ENCODE measurements at places on chromosomes 1 and 21. TPM values are rescaled to one million over a fixed set of nuclear protein-coding genes. Genes with fewer than 3 reads are reported as not detected.

The RIPPLY3 gene
- 0.17 TPM for total RNA-seq

GRCh38 chr21:28332796-28333195 is 659.9 kb downstream of the LTN1 start:
- no peak for ATAC-seq
- H3K4me3 ChIP-seq = no peak overlapping the region
- H3K27me3 ChIP-seq = no peaks in the 10 kb centered on the region
- H3K4me1 ChIP-seq = no peaks in the 10 kb centered on the region
- no peak overlapping the region for H3K27ac ChIP-seq
- no peaks in the 10 kb centered on the region for H3K36me3 ChIP-seq

The SPRR2E gene
- total RNA-seq = not detected

DNA sequence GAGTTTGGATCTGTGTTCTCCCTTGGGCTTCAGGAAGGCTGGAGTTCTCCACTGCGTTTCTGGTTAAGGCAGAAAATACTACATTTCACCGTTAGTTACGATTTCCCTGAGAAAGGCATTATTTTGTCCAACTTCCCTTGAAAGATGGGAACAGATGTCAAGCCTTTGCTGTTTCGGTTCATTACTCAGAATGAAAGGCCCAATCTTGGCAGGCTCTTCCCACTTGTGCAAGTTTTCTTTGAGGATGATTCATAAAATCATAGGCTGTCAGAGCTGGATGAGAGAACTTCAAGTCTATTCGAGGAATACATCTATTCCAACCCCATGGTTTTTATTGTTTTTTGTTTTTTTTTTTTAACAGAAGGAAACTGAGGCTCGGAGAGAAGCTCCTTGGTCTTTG is 205.2 kb downstream of the GRIK3 start:
- H3K4me3 ChIP-seq = no peak overlapping the region
- H3K27me3 ChIP-seq = peaks cover 18% of the 10 kb centered on the region
- H3K27ac ChIP-seq = no peak overlapping the region

GRCh38 chr21:46041183-46041582 is 56.7 kb upstream of the COL6A2 start:
- H3K27me3 ChIP-seq = peaks cover 4% of the 10 kb centered on the region
- no peak overlapping the region for H3K4me3 ChIP-seq
- no peaks in the 10 kb centered on the region for H3K4me1 ChIP-seq
- ATAC-seq = no peak
